ENCODE measurements at places on chromosomes 6 and 20.

- DNase-seq = no peak
Measured at GRCh38 chr20:10565922-10566897, 107.6 kb downstream of the JAG1 start.

- no peak for DNase-seq
Measured at GRCh38 chr20:13344671-13345070, 123.6 kb downstream of the ISM1 start.

GRCh38 chr6:91304521-91304920 is 717.6 kb upstream of the MAP3K7 start:
- DNase-seq = no peak

- DNase-seq = no peak
Measured at GRCh38 chr6:7431313-7431673, 41.7 kb downstream of the RIOK1 start.

- no peak for DNase-seq
Measured at GRCh38 chr20:59988141-59988540, 29.9 kb downstream of the CDH26 start.

GRCh38 chr6:67952948-67953347 is 682.1 kb upstream of the ADGRB3 start:
- DNase-seq = no peak

DNA sequence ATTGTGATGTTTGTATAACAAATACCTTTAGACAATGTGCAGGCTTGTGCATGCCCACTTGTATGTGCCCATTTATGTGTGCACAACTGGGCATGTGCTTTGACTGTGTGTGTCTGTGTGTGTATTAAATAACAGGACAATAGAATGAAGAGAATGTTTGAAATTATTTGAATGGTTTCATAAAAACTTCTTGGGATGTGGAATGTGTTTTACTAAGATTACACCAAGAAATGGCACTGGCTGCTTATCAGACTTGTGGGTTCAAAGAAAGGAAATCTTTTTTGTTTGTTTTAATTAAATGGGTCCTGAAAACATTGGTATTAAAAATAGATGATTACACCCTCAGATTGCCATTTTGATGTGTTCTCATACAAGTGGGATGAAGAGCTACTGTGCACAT is 191.6 kb upstream of the CCN2 start:
- DNase-seq = no peak

DNA sequence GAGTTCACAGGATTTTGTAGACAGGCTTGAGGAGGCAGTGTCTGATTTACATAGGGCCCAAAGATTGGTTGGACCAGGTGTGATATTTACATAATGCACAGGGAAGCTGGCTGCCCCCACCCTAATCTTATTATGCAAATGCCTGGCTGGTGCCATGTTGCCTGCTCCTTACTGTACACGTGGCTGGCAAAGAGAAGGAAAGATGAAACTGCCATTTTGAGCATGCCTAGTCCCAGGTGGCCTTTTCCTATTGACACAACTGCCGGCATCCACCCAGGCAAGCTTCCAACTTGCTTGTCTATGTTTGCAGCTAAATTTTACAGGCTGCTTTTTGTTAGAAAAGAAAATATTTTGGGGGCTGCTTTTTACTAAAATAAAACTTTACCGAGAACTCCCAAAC is 174.6 kb downstream of the LMBRD1 start:
- DNase-seq = no peak

DNA sequence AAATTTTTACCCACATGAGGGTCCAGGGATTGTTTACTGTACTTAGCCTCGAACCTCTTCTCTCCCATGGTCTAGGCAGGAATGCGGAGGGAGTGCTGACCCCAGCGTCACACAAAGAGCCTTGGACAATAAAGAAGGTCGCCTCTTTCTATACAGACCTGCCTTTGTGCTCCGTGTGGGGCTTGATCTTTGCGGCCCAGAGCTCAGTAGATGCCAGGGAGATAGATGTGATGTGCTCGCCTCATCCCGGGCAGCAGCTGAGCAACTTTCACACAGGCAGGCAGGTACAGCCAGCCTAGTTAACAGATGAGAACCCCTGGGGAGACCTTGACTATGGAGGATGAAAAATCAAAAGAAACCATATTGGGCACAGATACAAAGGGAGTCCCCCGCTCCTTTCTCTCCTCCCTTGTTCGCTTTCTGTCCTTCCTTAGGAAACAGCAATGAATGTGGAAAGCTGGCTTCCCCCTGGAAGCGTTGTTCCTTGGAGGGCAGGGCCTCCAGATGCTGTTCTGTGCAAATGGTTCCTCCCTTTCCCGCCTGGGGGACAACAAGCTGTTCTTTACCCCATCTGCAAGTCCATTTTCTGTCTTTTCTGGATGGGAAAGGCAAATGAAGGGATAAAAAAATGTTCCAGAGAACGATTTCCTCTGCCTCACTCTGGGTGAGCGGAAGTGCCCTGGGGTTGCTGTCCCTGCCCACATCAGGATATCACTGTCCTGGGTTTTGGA is 128.3 kb downstream of the OLIG3 start:
- no peak for DNase-seq

- DNase-seq = no peak
Measured at GRCh38 chr20:51759769-51760510, 8.2 kb downstream of the ATP9A start.

DNA sequence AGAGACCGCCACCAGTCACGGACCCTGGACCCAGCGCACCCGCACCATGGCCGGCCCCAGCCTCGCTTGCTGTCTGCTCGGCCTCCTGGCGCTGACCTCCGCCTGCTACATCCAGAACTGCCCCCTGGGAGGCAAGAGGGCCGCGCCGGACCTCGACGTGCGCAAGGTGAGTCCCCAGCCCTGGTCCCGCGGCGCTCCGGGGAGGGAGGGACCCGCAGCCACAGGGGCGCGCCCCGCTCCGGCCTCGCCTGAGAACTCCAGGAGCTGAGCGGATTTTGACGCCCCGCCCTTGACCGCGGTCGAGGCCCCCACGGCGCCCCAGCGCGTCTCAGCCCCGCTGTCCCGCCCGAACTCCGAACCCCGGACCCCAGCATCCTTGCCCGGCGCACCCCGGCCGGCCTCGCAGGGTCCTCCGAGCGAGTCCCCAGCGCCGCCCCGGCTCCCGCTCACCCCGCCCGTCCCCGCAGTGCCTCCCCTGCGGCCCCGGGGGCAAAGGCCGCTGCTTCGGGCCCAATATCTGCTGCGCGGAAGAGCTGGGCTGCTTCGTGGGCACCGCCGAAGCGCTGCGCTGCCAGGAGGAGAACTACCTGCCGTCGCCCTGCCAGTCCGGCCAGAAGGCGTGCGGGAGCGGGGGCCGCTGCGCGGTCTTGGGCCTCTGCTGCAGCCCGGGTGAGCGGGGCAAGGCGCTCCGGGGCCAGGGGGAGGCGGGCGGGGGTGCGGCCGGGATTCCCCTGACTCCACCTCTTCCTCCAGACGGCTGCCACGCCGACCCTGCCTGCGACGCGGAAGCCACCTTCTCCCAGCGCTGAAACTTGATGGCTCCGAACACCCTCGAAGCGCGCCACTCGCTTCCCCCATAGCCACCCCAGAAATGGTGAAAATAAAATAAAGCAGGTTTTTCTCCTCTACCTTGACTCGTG is at the start of gene OXT:
TSS of gene OXT (plus strand) at position 11 of the 920 bp plus-strand sequence. CDS start at position 47, 36 bp downstream.
- peak; percentile 80 for DNase-seq

DNA sequence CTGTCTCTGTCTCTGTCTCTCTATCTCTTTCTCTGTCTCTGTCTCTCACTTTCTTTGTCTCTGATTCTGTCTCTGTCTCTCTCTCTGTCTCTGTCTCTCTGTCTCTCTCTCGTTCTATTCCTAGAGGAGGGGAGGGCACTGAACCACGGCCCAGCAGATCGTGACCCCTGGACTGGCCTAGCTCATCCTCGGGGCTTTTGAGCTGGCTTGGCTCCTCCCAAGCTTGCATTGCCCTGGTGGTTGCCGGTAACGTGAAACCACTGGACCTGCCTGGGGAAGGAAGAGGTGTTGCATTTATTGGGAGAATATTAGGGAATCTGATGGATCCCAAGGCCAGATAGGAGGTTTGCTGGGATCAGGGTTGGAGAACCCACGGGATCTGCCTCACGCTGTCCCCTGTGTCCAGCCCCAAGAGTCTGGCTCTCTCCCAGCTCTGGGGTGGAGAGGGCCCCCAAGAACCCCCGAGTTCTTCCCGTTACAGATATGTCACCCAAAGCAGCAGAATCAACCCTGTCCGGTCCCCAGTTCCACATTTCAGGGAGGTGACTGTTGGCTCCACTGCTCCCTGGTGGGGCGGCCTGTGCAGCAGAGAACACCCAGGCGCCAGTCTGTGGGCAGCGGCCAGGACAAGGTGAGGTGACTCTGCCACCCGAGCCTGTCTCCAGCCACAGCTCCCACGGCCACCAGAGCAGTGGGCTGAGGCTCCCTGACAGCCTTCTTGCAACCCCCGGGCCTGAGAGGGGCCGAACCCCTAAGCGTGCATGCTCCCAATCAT is 228.3 kb downstream of the TTLL2 start:
- DNase-seq = no peak

DNA sequence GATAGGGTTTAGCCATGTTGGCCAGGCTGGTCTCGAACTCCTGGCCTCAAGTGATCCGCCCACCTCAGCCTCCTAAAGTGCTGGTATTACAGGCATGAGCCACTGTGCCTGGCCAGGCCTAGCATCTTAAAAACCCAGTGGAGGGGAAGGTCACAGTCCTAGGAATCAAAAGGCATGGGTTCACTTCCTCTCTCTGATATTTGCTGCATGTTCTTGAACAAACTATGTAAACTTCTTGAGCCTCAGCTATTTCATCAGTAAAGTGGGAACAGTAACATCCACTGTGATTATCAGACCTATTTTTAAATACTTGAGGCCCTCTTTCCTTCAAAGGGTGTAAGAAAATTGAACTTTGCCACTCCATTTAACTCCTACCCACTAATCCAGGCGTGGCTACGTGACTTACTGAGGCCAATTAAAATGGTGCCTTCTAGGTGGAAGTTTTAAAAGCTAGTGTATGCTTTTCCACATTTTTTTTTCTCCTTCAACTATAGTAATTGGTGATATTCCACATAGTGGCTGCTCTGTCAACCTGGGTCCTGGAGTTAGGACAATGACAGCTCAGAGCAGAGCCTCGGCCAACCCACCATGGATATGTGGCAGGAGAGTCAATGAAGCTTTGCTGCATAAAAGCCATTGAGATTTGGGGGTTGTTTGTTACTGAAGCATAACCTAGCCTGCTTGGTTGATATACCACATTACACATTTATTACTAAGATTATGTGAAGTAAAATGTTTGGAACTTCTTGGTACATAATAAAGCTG is 32.2 kb upstream of the IER3 start:
- DNase-seq = no peak

DNA sequence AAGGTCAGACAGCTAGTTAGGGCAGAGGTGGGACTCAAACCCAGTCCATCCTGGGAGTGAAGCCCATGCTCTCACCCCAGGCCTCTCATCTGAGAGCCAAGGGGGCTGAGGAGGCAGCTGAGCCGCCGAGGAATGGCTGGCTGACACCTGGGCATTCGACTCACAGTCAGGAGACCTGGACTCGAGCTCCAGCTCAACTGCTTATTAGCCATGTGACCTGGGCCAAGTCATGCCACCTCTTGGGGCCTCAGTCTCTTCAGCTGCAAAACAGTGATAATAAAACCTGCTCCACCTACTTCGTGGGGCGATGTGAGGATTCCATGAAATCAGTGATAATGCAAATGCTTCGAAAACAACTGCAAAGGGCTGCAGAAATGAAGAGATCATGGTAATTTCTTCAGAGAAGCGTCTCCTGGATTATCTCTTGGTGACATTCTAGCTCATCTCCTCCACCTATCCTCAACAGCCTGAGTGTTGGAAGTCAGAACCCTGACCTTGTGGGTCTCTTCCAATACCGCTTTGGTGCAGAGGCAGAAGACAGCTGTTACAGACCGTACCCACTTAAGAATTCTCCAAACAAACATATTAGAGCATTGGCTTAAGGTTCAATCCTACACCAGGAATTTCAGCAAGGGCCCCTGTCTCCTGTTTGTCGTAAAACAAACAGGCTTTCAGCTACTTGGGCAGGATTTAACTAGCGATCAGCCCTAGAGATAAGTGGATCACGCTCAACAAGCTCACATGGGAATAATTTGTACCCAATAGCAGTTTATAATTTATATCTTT is 60.0 kb upstream of the PIM1 start:
- DNase-seq = no peak

GRCh38 chr20:24455081-24455480 is 14.3 kb upstream of the SYNDIG1 start:
- no peak for DNase-seq

DNA sequence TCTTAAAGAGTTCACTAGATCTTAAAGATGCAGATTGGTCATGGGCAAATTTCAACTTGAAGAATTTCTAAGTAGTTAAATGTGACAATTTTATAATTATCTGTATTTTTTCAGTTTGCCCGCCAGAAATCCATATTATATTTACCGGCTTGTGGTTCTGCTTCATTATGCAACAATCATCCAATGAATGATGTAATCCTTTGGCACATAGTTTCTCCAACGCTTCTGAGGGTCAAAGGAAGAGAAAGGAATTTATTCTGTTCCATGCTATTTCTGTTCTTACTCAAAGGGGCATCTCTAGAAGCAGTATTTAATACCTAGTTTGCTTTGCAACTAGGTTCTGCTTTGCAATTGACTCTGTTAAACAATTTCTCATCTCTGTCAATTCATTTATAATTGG is 359.3 kb upstream of the PLCB4 start:
- no peak for DNase-seq

DNA sequence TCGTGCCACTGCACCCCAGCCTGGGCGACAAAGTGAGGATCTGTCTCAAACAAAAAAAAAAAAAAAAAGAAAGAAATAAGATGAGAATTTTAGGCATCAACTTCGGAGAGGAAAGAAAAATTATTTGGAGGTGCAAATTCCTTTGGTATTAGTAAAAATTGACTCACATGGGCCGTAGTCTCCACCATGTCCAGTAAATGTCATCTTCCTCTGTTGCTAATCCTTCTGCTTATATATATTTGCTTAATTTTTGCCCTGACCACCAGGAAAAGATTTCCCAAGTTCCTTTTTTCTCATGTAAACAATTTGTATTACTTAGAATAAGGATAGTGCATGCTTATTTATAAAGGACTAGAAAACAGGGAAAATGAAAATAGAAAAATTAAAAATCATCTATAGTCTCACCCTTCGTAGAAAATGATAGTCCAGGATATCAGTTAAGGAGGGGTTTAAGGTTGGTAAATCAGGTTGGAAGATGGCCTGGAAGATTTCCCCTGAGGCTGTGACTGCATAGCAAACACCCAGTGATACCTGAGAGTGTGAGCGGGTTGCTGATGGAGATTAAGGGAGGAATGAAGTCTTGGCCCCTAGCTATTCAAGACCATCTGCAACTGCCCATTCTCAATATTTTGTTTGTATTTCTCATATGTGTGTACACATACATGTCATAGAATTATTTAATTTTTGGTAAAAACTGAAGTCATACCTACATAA is 240.8 kb downstream of the ZNF217 start:
- no peak for DNase-seq

- no peak for DNase-seq
Measured at GRCh38 chr6:76416821-76417605, 344.6 kb upstream of the IMPG1 start.

All from Peyer's patch (tissue), 4 donors.